ENCODE measurements at places on chromosomes 1 and 21.
A peak's percentile ranks its signal among the peaks of the same experiment; 100 is the strongest.

DNA sequence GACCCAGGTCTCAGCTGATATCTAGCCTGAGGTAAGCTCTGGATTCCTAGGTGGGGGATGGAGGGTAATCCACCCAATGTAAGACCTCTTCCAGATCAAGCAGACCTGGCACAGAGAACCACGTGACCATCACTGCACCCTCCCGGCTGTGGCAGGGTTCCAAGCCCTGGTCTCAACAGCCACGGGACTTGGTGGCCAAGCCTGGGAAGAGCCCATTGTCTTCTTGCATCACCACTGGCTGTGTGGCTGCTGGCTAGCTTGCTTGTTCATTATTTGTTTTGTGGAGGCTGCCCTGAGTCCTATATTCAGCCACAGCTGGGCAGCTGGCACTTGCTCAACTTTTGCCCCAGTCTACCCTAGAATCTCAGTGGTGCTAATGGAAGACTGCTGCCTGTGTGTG, 24.1 kb upstream of the NFASC start:
- DNase-seq: no peak

DNA sequence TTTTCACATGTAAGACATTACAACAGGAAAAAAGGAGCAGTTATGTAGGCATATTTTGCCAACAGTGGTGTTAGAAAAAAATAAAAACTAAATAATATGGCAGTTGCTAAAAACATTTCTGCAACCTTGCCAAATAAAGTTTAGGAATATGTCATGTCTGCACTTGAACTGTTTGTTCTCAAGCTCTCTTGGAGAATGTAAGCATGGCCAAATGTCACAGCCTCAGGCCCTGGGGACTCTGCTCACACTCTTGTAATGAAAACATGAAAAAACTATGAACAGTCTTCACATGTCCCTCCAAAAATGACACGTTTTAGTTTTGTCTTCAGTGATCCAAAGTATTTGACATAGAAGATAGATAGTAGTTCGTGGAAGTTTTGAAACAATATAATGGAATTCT, 753.3 kb downstream of the LTN1 start:
- DNase-seq: no peak

- DNase-seq: no peak
Observed at GRCh38 chr1:117676615-117677130, 70.8 kb downstream of the TENT5C start.

DNA sequence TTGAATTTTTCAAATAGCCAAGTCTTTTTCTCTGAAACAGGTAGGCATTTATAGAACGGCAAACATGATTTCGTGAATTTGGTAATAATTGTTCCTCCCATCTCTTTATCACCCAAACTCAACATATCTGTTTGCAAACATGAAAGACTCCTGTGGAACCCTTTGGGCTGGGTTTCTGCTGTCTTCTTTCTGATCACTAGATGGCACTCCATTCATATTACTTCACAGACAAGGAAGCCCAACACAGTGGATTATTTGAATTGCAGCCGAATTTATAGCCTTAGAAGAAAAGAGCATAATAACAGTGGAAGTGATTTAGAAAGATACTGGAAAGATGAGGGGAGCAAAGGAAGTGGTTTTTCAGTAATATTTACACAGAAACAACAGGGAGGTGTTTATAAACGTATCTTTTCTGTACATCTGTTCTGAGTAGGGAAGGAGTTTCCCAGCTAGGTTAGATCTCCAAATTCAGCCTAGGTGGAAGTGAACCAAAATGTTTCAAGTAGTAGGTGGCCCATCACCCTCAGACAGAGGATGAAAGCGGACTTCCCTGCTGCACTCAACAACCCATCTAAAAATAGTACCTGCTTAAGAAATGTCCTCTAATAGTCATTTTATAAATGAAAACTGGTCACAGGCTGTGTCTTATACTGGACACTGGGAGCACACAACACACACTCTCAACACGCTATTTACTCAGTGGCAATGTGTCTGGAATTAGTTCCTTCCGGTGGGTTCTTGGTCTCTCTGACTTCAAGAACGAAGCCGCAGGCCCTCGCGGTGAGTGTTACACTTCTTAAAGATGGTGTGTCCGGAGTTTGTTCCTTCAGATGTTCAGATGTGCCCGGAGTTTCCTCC, 67.6 kb downstream of the MAP3K21 start:
- peak; percentile 16 for DNase-seq

DNA sequence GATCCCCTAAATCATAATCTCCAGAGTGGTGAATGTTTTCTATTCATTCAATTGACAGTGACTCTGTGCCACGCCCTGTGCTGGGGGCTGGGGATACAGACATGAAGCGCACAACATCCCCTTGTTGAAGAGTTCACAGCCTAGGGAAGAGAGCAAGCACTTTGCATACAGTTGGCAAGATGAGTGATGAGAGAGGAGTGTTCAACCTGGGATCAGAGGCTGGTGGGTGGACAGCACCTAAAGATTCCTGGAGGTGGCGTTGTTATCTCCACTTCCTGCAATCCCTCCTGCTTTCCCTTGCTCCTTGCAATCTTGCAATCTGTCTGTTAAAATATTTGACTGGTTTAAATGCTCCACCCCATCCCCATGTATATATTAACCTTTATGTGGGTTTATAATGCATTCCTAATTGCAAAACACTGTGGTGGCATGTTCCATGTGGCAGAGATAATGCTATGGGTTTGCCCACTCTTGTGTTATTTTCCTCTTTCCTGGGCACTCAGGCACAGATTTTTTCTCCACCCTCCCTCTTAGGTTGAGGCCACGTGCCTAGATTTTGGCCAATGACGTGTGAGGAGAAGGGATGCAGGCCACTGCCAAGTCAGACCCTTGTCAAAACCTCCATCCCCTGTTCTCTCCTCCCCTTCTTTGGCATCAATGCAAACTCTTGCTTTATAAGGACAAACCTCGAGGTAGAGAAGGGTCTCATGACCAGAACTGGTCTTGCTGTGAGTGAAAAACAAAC, 36.2 kb upstream of the GADD45A start:
- DNase-seq: no peak
